ENCODE measurements at places on chromosomes 1 and 21.

DNA sequence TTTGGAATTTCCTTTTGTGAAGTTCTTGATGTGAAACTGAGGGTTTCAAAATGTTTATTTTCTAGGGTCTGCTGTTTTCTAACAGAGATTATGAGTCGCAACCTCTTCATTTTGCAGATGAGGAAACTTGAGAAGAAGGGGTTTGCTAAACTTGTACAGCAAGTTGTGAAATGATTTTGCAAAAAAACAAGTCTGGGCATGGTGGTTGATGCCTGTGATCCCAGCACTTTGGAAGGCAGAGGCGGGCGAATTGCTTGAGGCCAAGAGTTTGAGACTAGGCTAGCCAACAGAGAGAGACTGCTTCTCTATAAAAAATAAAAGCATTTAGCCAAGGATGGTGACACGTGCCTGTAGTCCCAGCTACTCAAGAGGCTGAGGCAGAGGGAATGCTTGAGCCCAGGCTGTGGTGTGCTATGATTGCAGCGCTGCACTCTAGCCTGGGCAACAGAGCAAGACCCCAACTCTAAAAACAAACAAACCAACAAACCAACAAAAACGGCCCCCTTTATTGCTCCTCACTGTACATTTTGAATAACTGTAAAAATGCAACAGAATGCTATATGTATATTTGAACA, 9.9 kb downstream of the TRIM67 start:
- DNase-seq: no peak

GRCh38 chr1:40469327-40469726, 7.8 kb upstream of the ZFP69 start:
- DNase-seq: no peak

GRCh38 chr21:15140321-15141019, 75.7 kb upstream of the NRIP1 start:
- no peak for DNase-seq

DNA sequence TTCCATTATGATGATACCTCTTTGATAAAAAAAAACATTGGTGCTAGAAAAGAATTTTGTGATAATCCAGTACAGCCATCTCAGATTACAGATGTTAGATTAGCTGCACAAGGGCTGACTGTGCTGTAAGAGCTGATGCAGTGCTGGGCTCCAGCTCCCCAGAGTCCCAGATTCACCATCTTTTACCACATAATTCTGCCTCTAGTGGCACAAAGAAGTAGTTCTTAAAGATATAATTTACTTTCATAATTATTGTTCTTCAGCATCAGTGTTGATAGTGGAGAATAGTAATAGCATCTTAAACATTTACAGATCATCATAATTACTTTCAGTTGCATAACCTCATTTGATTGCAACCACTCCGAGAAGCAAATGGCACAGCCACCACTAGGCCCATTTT, 262.1 kb downstream of the BRINP2 start:
- DNase-seq: no peak

DNA sequence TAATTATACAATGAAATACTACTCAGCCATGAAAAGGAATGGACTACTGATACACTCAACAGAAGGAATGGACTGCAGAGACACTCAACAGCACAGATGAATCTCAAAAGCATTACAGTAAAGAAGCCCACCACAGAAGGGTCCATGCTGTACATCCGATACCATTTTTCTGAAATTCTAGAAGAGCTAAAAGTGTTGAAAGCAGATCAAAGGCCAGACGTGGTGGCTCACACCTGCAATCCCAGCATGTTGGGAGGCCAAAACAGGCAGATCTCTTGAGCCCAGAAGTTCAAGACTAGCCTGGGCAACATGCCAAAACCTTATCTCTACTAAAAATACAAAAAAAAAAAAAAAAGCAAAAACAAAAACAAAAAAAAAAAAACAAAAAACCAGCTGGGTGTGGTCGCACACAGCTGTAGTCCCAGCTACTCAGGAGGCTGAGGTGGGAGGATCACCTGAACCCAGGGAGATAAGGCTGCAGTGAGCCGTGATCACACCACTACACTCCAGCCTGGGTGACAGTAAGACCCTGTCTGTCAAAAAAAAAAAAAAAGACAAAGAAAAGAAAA, 15.5 kb downstream of the PPP1R15B start:
- no peak for DNase-seq

GRCh38 chr1:211611818-211612217, 32.9 kb upstream of the SLC30A1 start:
- no peak for DNase-seq

DNA sequence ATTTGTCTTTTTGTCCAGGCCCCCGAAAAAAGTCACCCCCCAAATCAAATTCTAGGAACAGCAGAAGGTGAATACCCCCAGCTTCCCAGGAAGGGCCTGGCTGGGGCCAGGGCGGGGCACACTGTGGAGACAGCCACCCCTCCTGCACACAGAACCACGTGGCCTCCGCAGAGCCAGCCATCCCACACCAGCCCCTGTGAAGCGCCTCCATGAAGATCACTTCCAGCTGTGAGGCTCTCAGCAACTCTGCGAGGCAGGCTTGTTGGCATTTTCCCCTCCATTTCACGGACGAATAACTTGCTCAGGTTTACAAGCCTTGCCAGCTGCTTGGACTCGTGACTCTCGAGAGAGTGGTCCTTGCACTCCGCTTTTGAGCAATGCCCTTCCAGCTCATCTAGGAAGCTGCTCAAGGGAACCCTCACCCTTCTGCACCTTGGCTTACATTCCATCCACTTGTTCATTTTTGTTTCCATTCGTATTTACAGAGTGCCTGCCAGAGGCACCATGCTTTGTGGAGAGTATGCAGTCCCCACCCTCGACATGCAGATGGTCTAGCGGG, 48.2 kb downstream of the SYT6 start:
- DNase-seq: peak; percentile 45

GRCh38 chr1:11151114-11151513, 38.0 kb upstream of the ANGPTL7 start:
- no peak for DNase-seq
